T-helper 17 cell (primary cell): ENCODE measurements at places on chromosomes 12 and 14. TPM values are rescaled to one million over a fixed set of nuclear protein-coding genes. Genes with fewer than 3 reads are reported as not detected.

HAL gene
- total RNA-seq, result 0.94 TPM

VEZT gene
- 54.9 TPM for total RNA-seq

TAS2R9 gene
- 0.27 TPM for total RNA-seq

LRCOL1 gene
- total RNA-seq, result not detected

HOXC6 gene
- total RNA-seq, result not detected

SLC2A3 gene
- total RNA-seq, result 689 TPM
